ENCODE measurements at places on chromosomes 11 and 22.

DNA sequence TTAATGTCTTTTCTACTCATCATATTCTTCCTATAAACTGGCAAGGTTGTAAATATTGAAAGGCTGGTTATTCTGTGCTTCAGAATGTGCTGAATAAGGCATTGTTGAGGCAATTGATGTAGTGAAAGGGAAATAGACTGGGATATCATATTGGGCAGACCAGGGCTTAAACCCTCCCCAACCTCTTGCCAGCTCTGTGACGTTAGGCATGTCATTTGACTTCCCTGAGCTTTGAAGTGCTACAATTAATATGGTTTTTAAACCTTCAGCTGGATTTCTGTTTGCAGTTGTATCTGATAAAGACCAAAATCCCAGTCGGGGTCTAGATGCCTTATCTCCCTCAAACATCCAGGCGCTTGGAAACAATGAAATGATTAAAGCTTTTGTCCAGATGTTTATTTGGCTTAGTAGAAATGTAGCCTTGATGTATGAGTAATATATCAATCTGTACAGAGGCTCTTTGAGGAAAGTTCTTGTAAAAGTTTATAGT lies 208.1 kb downstream of the DBX1 start:
- no peak for DNase-seq

GRCh38 chr11:18016789-18017188 lies 3.9 kb upstream of the SERGEF start:
- no peak for DNase-seq

DNA sequence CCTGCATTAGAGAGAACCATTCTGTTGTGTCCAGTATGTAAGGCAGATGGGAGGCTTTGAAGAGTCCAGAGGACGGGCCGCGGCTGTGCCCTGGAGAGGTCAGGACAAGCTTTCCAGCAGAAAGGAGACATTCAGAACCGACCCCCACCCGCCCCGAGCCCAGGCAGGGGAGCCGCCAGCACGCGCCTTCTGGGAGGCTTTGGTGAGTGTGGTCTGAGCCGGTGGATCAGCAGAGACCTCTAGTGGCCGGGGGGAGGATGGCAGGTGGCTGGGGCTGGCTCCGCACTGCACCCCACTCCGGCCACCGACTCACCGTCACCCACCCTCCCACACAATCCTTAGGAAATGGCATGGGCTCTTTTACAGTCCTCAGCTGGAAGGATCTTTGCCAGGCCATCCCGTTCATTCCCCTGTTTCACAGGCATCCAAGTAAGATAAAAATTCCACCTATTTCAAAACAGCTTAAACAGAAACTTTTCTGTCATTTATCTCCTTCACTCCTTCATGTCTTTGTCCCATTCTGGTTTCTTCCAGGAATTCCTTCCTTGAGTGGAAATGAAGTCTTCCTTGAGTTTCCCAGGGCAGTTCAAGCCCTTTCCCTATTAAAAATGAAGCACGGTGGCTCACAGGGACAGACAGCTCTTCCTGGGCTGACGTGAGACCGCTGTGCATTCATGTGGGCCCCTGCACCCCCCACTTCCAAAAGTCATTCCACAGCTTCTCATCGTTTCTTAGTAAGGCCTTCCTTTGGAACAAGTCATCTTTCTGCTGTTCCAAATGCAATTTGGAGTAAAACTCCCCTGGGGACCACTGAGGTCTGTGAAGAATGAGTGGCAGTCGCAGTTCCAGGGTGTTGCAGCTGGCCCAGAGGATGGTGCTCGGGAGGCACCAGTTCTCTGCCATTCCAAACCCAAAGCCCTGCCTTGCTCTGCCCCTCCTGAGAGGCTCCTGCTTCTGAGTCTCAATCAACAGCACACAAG lies 91.0 kb downstream of the FEZ1 start:
- no peak for DNase-seq

DNA sequence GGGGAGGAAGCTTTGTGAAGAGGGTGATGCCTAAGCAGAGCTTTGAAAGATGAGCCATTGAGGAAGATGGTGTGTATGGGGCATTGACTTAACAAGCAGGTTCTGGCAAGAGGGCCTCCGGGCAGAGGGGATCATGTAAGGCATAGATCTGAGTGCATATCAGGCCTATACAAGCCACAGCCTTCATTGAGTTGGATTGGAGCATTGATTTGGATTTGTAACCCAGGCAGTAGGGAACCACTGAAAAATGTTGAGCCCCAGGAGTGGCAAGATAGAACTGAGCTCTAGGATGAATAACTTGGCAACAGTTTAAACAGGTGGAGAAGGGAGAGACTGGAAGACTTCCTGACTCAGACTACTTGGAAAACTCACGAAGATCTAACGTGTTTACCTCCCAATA lies 21.4 kb downstream of the PANX1 start:
- no peak for DNase-seq

GRCh38 chr11:60984149-60984548 lies 12.7 kb downstream of the CD6 start:
- DNase-seq = no peak

DNA sequence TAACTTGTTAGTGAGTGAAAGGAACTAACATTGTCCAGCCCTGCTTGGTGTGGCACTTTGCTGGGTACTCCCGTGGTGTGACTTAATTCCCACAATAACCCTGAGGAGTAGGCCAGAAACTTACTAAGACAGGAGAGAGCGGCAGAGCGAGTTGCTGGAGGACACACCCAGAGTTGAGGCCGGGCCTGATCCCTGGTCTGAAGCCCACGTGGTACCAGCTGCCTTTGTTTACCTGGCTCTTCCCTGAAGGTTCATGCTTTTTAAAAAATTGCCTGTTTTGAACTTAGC lies 594 bp downstream of the MPST start:
- DNase-seq = peak; percentile 20
